Keratinocyte (primary cell): ENCODE measurements at places on chromosomes 3 and 15. TPM values are rescaled to one million over a fixed set of nuclear protein-coding genes. Genes with fewer than 3 reads are reported as not detected.

IL16 gene
- polyA plus RNA-seq: 0.01 to 0.10 TPM in 2 of 3 replicates, not detected in the other

NDN gene
- 0.57 to 0.76 TPM (median 0.75 TPM) in 3 replicates for polyA plus RNA-seq

MPI gene
- polyA plus RNA-seq: 35.5 to 58.6 TPM (median 39.2 TPM) in 3 replicates

GRCh38 chr3:39090922-39091321, 16.5 kb downstream of the GORASP1 start:
- H3K36me3 ChIP-seq: peaks cover 13% of the 10 kb centered on the region
- no peaks in the 10 kb centered on the region for H3K27me3 ChIP-seq
- H3K4me3 ChIP-seq: no peak overlapping the region
- H3K27ac ChIP-seq: no peak overlapping the region
- no peak for DNase-seq
- H3K4me1 ChIP-seq: peaks cover 3% of the 10 kb centered on the region

DNA sequence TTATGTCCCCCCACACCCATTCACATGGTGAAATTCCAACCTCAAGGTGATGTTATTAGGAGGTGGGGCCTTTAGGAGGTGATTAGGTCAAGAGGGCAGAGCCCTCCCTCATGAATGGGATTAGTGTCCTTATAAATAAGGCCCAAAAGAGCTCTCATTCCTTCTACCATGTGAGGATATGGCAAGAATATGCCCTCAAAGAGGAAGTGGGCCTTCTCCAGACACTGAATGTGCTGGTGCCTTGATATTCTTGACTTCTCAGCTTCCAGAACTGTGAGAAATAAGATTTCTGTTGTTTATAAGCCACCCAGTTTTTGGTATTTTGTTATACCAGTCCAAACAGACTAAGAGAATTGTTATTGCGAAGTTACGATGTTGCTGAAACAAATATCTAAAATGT, 94.4 kb downstream of the ANKRD28 start:
- H3K27ac ChIP-seq: no peak overlapping the region
- DNase-seq: no peak
- peaks cover 3% of the 10 kb centered on the region for H3K36me3 ChIP-seq
- H3K4me1 ChIP-seq: no peaks in the 10 kb centered on the region

- H3K4me3 ChIP-seq: no peak overlapping the region
- DNase-seq: no peak
- H3K27ac ChIP-seq: no peak overlapping the region
These were observed 190.9 kb downstream of the TJP1 start for GRCh38 chr15:29631076-29632070.
